DMS79 (cell line): ENCODE measurements at places on chromosomes 13 and 19.

- DNase-seq = no peak
Measured at GRCh38 chr13:66559093-66559492, 671.0 kb downstream of the PCDH9 start.

- DNase-seq = no peak
Measured at GRCh38 chr13:22148187-22148586, 477.3 kb downstream of the FGF9 start.

GRCh38 chr13:22839603-22840530 lies 340.9 kb upstream of the SGCG start:
- DNase-seq = no peak

GRCh38 chr19:31883296-31883990 lies 462.0 kb upstream of the ZNF507 start:
- DNase-seq = no peak

DNA sequence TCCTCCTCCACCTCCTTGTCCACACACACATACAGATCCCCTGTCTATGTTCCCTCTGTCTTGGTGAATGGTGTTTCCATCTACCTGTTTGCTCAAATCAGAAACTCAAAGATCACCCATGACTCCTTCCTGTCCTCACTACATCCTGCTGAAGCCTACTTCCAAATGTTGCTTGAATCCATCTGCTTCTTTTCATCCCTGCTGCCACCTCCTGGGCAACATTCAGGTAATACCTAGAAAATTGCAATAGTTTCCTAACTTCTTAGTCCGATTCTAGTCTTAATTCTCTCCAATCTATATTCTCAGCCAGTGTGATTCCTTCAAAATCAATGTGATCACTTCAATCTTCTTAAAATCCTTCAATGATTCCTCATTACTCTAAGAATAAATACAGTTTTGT lies 155.5 kb upstream of the STARD13 start:
- no peak for DNase-seq
